ENCODE measurements at places on chromosomes 2 and 18.

DNA sequence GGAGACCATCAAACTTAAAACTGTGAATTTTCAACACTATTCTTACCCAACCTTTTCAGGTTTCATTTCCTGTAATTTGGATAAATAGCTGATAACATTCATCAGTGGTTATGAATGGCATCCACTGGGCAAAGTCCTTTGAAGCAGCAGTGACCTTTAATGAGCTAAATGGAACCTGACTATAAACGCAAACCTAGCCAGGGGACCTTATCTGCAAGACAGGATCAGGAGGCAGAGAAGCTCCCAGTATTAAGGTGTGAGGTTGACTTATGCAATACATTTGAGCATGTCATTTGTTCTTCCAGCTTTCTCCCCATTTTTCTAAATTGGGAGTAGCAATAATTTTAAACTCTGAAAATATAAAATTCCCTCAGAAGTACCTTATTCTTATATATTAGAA, 38.4 kb downstream of the CREG2 start:
- no peak for DNase-seq

DNA sequence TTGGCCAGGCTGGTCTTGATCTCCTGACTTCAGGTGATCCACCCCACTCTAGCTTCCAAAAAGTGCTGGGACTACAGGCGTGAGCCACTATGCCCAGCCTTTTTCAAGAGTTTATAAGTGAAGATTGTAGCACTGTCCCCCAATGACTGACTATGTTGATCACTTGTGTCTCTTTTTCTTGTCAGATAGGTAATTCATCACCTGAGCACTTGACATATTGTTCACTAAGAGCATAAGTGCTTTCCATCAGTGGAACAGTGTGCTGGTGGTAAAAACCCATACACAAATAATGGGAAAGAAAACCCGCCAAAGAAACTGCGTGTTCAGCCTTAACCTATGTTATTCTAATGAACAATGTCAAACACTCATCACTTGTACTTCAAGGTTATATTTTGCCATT, 414.4 kb upstream of the CDH7 start:
- no peak for DNase-seq

DNA sequence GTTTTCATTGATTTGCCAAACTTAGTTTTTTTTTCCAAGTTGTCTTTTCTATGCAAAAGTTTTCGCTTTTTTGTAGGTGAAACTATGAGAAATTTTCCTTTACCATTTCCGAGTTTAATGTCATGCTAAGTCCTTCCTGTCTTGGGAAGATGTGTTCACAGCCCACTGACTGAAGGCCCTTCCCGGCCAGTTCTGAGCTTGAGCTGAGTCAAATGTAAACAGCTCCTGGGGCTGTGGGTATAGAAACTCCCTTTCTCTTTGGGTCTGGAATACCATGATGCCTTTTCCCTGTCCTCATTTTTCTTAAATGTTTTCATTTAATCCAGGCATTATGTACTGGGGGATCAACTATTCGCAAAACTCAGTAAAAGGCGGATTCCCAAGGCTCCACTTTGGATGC, 69.8 kb upstream of the IL1R1 start:
- DNase-seq: no peak

- no peak for DNase-seq
Observed at GRCh38 chr2:181675254-181675653, 5.1 kb downstream of the NEUROD1 start.

DNA sequence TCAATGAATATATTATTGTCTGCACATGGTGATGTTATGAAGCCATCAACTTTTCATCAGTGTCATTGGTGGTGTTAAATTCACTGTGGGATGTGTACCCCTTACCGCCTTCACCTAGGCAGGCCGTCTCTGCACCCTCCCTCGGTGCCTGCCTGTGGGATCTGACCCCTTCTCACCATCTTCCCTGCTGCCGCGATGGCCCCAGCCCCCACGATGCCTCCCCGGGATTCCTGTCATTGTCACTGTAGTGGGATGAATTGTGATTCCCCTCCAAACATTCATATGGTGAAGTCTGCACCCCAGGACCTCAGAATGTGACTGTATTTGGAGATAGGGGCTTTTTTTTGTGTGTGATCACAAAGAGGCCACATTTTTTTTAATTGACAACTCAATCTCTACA, 198.3 kb upstream of the HS6ST1 start:
- no peak for DNase-seq

DNA sequence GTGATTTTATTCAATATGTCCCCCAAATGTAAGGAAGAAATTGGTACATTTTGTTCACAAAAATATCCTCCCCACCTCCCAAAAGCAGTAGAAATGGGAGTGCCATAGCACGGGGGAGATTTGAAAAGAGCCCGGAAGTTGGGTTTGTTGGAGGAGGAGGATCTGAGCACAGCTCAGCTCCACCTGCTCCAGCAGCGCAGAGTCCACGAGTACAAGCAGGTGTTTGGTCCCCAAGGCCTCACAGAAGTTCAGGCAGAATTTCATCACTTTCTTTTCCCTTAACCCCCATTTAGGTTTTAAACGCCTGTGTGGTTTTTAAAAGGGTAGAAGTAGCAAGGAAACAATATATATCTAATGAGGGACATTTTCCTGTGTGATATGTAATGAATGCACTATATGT, 56.0 kb downstream of the TRAPPC12 start:
- no peak for DNase-seq

Data from effector memory CD8-positive, alpha-beta T cell (primary cell).